ENCODE measurements at places on chromosomes 5 and 9. TPM values are rescaled to one million over a fixed set of nuclear protein-coding genes. Genes with fewer than 3 reads are reported as not detected.

C9 gene
- total RNA-seq = under 0.01 TPM

PALM2AKAP2 gene
- total RNA-seq = under 0.01 TPM

KCNT1 gene
- total RNA-seq = not detected

DNAI1 gene
- not detected for total RNA-seq

PCDHGB2 gene
- 0.64 TPM for total RNA-seq

DNA sequence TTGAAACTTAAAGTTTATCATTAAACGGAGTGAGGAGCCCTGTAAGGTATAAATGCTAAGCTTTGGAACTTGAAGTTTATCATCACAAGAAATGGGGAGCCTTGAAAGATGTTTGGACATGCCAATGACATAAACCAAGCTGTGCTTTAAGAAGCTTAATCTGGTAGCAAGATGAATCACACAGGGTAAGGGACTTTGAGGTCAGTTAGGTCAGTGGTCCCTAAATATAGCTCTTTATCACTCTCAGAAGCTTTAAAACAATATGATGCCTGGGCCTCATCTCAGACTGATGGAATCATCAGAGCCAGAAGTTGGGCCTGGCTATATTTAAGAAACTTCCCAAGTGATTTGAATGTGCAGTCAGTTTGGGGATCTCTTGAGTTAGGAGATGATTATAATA lies 85.7 kb downstream of the TNC start:
- no peak for DNase-seq

DNA sequence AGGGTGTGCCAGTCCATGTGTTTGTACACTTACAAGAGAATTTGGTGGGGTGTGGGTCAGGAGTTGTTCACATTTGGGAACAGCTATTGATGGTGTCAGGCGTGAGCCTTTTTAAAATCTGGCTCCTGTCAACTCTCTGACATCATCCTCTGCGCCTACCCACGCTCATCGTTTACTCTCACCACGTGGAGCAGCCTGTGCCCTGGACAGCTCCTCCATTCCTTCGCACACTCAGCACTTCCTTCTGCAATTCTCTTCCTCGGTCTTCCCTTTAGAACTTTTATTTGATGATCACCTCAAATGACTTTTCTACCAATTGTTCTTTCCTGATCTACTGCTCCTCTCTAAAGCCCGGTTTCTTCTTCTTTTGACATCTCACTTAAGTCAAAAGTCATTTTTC lies 42.1 kb upstream of the GNAQ start:
- no peak for DNase-seq
